ENCODE measurements at places on chromosomes 4 and X.
A peak's percentile ranks its signal among the peaks of the same experiment; 100 is the strongest.

DNA sequence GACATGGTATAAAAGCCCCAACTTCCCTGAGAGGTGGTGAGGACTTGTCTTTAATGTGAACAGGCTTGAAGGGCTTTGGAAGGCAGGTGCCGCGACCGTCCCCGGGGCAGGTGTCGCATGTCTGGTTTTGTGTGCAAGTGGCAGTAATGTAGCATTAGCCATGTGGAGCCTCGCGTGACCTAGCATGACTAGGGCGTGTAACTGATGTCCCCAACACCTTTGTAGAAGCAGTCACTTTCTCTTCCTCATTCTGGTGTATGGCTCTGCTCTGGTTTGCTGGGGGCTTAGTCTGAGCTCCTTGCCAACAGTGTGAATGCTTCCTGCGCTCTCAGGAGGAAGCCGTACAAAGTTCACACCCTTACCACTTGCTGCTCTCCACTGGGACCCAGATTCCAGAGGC is 145.7 kb downstream of the AMMECR1 start:
- H3K36me3 ChIP-seq: peaks cover 13% of the 10 kb centered on the region
- no peaks in the 10 kb centered on the region for H3K27me3 ChIP-seq
- no peak overlapping the region for H3K4me3 ChIP-seq
- peaks cover 5% of the 10 kb centered on the region for H3K4me1 ChIP-seq
- no peak overlapping the region for H3K27ac ChIP-seq

GRCh38 chrX:147962476-147962875 is 18.7 kb upstream of the FMR1NB start:
- no peak for DNase-seq
- no peaks in the 10 kb centered on the region for H3K4me1 ChIP-seq
- H3K27ac ChIP-seq: no peak overlapping the region
- H3K36me3 ChIP-seq: no peaks in the 10 kb centered on the region
- peaks cover 4% of the 10 kb centered on the region for H3K27me3 ChIP-seq
- no peak overlapping the region for H3K4me3 ChIP-seq

DNA sequence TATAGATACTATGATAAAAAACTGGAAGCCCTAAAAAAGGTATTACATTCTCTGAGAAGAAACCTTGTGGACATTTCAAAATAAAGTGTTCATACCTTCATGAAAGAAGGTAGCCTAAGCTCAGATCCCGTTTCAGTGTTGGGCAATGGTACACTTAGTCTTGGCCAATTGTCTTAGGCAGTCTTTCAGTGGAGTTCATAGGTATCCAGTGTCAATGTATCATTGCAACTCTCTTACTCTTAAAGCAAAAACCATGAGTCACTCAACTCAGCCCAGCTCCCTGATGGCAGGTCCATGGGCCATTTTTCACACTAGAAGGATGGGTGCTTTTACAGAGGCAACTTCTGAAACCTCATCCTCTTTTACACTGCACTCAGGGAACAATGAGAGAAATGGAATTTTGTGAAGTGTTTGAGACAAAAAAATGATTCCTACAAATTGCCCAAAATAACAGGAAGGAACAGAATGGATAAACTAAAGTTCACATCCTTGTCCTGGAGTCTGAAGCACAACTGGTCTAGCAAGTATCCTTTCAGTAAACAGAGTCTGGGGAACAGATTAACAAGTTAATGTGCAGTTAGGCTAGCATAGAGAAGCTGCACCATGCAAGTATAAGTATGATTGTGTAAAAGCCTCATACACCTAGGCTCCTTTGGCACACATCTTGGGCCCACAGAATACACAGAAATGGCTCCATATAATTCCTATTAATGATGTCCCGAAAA is 7.0 kb upstream of the ZNF827 start:
- no peak overlapping the region for H3K27ac ChIP-seq
- H3K36me3 ChIP-seq: no peaks in the 10 kb centered on the region
- no peak for DNase-seq
- peaks cover 12% of the 10 kb centered on the region for H3K27me3 ChIP-seq
- no peaks in the 10 kb centered on the region for H3K4me1 ChIP-seq

DNA sequence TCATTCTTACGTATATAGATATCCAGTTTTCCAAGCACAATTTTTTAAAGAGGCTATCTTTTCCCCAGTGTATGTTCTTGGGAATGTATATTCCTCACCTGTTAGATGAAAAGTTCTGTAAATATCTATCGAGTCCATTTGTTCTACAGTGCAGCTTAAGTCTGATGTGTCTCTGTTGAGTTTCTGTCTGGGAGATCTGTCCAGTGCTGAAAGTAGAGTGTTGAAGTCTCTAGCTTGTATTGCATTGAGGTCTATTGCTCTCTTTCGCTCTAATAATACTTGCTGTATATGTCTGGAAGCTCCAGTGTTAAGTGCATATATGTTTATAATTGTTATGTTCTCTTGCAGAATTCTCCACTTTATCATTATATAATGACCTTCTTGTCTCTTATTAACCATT is 373.1 kb downstream of the PPARGC1A start:
- no peak overlapping the region for H3K27ac ChIP-seq
- no peaks in the 10 kb centered on the region for H3K36me3 ChIP-seq
- no peaks in the 10 kb centered on the region for H3K4me1 ChIP-seq
- H3K4me3 ChIP-seq: no peak overlapping the region
- H3K27me3 ChIP-seq: no peaks in the 10 kb centered on the region

- no peak overlapping the region for H3K27ac ChIP-seq
- H3K36me3 ChIP-seq: no peaks in the 10 kb centered on the region
- DNase-seq: peak; percentile 66
- no peaks in the 10 kb centered on the region for H3K27me3 ChIP-seq
- H3K4me3 ChIP-seq: no peak overlapping the region
These were observed 12.9 kb downstream of the PALLD start for GRCh38 chr4:168509786-168510185.

- peak overlapping the region; percentile 63 for H3K27ac ChIP-seq
- no peak for DNase-seq
- H3K4me3 ChIP-seq: peak overlapping the region; percentile 98
- H3K36me3 ChIP-seq: peaks cover 78% of the 10 kb centered on the region
- no peaks in the 10 kb centered on the region for H3K27me3 ChIP-seq
These were observed 5.4 kb downstream of the PGK1 start for GRCh38 chrX:78109458-78109857.

DNA sequence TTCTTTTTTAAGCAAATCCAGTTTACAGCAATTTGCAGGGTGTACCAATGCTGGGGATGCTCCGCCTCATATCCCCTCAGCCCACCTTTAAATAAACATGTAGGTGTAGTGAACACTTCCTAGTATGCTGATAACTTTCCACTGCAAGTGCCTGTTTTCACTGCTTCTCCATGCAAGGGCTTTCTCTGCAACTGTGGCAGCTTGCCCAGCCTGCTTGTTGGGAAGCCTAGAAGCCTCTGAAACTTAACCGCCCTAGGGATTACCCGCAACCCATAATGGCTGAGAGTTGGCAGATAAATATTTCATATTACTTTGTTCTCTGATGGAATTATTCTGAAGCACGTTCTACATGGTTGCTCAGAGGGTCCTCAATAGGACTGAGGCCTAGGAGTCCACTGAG is 253.7 kb upstream of the DDX53 start:
- DNase-seq: no peak
- peaks cover 3% of the 10 kb centered on the region for H3K27me3 ChIP-seq
- no peak overlapping the region for H3K4me3 ChIP-seq

GRCh38 chr4:33369446-33369845 is 2649.3 kb downstream of the PCDH7 start:
- DNase-seq: no peak
- no peak overlapping the region for H3K4me3 ChIP-seq
- no peaks in the 10 kb centered on the region for H3K27me3 ChIP-seq
- no peaks in the 10 kb centered on the region for H3K4me1 ChIP-seq
- H3K27ac ChIP-seq: no peak overlapping the region
- no peaks in the 10 kb centered on the region for H3K36me3 ChIP-seq

- H3K4me1 ChIP-seq: no peaks in the 10 kb centered on the region
- H3K27ac ChIP-seq: no peak overlapping the region
- DNase-seq: no peak
- H3K4me3 ChIP-seq: no peak overlapping the region
- H3K36me3 ChIP-seq: no peaks in the 10 kb centered on the region
These were observed 3.2 kb downstream of the CABS1 start for GRCh38 chr4:70337886-70338420.

- no peak for DNase-seq
- H3K4me3 ChIP-seq: no peak overlapping the region
- H3K27ac ChIP-seq: no peak overlapping the region
These were observed 1724.5 kb downstream of the C4orf33 start for GRCh38 chr4:130820448-130820847.

All from activated CD4-positive, alpha-beta T cell treated with anti-CD3 and anti-CD28 coated beads for 36 hours (primary cell).